ENCODE measurements at places on chromosomes 2 and 18.

GRCh38 chr2:107621186-107622165 lies 205.2 kb upstream of the RGPD4 start:
- no peaks in the 10 kb centered on the region for H3K36me3 ChIP-seq
- no peaks in the 10 kb centered on the region for H3K27me3 ChIP-seq
- no peaks in the 10 kb centered on the region for H3K4me1 ChIP-seq
- DNase-seq: no peak
- H3K27ac ChIP-seq: no peak overlapping the region

- H3K27ac ChIP-seq: no peak overlapping the region
- no peaks in the 10 kb centered on the region for H3K36me3 ChIP-seq
- H3K4me1 ChIP-seq: no peaks in the 10 kb centered on the region
- H3K27me3 ChIP-seq: no peaks in the 10 kb centered on the region
These were observed 74.4 kb downstream of the PLCL1 start for GRCh38 chr2:197878792-197879191.

GRCh38 chr2:210442457-210442856 lies 34.1 kb downstream of the LANCL1 start:
- no peak overlapping the region for H3K27ac ChIP-seq
- no peaks in the 10 kb centered on the region for H3K4me1 ChIP-seq
- no peak overlapping the region for H3K4me3 ChIP-seq
- DNase-seq: no peak
- no peaks in the 10 kb centered on the region for H3K27me3 ChIP-seq
- no peaks in the 10 kb centered on the region for H3K36me3 ChIP-seq

DNA sequence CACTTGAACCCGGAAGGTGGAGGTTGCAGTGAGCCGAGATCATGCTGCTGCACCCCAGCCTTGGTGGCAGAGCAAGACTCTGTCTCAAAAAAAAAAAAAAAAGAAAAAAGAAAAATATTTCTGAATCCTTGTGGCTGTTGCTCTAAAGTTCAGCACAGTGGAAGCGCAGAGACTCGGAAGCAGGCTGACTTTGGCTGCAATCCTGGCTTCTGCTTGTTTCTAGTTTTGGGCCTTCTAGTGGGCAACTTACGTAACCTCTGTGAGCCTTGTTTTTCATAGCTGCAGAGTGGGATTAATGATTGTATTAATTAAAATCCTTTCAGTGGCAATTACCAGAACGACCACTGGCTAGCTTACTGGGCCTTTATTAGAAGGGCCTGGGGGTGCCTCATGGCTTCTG lies 28.4 kb downstream of the GNLY start:
- no peak overlapping the region for H3K27ac ChIP-seq
- no peaks in the 10 kb centered on the region for H3K36me3 ChIP-seq
- H3K27me3 ChIP-seq: no peaks in the 10 kb centered on the region
- DNase-seq: no peak
- no peaks in the 10 kb centered on the region for H3K4me1 ChIP-seq

DNA sequence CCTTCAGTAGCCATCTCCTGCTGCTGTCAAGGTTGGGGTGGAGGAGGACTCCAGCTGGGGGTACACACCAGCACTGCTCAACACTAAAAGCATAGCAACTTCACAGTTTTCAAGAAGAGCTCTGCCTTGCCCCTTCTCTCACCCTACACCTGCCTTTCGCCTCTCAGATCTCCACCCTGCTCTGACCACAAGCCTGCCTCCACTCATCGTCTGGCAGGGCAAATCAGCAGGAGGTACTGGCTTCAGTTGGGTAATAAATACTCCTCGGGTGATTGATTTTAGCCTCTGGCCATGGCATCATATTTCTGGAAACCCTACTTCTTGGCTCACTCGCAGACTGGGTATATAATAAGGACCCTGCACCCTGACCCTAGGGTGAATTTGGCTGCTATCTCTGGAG lies 3.1 kb upstream of the PRKAG3 start:
- no peaks in the 10 kb centered on the region for H3K27me3 ChIP-seq
- no peak for DNase-seq
- no peak overlapping the region for H3K4me3 ChIP-seq
- no peaks in the 10 kb centered on the region for H3K36me3 ChIP-seq
- no peak overlapping the region for H3K27ac ChIP-seq

All from iPS DF 6.9 (cell line).